Amygdala (tissue), 56 donors: ENCODE measurements at places on chromosomes 3 and 15.

DNA sequence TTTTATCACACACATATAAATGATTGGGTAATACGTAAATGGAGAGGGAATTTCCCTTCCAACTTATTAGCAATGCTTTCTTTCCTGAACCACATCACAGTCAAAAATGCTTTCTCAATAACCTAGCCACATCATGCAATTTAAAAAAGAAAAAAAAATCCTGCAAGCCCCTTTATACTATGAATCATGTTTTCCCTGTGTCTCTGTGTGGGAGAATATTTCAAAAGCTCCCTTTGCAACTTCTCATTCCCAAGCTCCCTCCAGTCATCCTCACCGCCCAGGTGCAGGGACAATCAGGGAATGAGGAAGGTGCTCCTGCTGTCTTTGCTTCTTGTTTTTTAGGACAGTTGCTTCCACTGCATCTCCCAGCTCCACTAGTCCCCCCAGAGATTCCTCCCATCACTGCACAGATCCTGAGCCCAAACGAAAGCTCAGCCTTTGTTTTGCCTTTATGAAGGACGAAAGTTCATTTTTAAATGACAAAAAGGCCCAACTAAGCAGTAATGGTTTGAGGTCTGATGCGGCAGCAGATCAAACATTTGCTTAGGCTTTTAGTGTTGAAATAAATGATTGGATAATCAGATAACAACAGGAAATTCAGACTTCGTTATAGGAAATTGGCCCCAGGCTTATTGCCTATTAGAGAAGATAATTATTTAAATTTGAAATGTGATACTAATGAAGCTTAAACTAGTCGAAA lies 47.8 kb upstream of the ADGRG7 start:
- no peak for DNase-seq

DNA sequence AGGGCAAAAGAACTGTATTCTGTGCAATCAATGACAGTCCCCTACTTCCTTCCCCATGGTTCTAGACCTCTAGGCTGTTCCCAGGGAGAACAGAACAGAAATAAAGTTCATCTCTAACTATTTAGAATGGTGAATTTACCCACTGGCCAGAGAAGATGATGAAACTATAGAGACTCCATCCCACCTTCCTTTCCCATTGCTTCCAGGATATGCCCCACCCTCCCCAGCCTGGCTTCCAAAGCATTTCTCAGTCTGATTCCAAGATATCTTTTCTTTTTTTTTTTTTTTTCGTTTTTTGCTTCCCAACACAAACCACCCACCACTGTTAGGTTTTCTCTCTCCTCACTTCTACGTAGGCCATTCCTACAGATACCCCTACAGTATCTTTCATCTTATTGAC lies 25.1 kb upstream of the SMAD3 start:
- DNase-seq = no peak

DNA sequence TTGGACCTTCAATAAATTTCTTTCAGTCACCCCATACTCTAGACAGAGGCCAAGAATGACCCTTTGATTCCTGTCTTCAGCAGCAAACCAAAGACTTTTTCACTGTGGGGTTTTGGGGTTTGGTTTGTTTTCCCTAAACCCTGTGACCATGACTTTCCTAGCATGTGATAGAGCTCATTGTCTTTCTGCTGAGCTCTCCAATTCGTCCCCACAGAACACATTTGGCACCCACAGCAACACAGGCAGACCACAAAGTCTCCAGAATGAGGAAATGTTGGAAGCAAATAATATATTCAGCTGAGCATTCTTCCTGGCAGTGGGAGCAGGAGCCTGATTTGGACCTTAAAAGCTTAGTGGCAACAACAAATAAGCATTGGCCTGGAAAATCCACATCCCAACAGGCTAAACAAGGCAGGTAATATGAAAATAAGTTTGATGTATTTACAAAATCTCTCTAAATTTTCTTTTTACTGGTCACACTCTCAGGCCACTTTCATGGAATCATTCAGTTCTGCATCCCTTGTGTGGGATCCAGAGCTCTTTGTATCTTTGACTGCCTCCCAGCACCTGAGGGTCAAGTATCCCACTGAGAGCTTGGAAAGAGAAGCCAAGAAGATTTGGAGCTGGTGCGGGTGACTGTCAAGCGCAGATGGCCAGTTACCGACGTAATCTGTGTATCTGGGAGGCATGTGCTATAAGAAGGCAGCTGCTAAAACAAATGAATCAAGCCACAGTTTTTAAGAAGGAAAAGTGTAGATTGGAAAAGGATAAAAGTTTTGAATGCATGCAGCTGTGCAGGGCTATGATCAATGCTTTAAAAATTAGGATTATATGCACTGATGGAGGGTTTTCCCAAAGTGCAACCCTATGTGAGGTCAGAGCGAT lies 36.5 kb upstream of the CPB1 start:
- DNase-seq = no peak

DNA sequence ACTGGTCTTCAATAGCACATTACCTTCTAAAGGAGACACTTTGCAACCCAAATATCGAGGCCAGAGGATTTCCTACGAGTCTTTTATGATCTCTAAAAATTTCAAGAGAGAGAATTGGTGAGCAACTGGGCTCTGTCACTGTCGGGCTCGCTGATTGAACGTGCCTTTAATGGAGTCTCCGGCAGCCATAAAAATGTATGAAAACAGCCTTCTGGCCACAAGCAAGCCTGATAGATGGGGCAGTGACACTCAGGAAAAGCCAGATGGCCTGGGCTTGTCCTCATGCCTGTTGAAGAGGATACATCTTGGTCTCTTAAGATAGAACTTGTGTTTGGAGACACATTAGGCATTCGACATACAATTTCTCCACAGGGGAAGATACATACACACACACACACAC lies 419.5 kb upstream of the PROK2 start:
- DNase-seq = no peak
